ENCODE measurements at places on chromosomes 4 and X. TPM values are rescaled to one million over a fixed set of nuclear protein-coding genes. Genes with fewer than 3 reads are reported as not detected.

GRCh38 chr4:117700111-117700892 lies 334.0 kb upstream of the NDST3 start:
- H3K4me1 ChIP-seq: no peaks in the 10 kb centered on the region
- DNase-seq: no peak
- H3K4me3 ChIP-seq: no peak overlapping the region
- no peaks in the 10 kb centered on the region for H3K36me3 ChIP-seq
- no peaks in the 10 kb centered on the region for H3K27me3 ChIP-seq

The AGTR2 gene
- 0.13 TPM for total RNA-seq

The IGSF1 gene
- 2.0 TPM for total RNA-seq

DNA sequence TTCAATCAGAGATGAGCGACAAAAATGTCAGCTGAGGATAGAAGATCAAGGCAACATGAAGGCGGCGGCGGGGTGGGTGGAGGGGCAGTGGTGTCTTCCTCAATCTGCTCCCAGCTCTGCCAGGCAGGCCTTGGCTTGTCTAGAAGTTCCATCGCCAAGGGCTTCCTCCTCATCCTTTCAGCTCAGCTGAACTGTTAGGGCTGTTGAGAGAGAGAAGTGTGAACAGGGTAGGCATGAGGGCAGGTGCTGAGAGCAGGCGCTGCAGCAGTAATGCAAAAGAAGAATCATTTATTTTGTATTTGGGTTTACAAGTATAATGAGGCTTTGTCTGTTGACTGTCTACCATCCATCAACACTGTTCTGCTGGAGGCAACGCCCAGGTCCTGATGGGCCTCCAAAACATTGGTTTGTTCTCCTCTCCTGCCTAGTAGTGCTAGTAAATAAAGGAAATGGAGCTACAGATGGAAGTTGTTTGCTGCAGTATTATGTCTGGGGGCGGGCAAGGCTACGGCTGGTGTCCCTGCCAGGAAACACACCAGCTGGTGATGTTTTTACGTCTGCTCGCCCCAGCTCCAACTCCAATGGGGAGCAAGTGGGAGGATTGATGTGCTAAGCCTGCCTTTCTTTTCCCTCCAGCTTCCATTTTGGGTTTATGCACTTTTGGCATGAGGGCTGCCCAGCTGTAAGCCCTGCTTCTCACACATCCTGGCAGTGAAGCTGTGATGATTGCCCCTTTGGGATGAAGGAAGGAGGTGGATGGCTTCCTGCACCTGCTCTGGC lies 139.4 kb upstream of the BOD1L1 start:
- H3K4me1 ChIP-seq: no peaks in the 10 kb centered on the region
- no peaks in the 10 kb centered on the region for H3K27me3 ChIP-seq
- no peak overlapping the region for H3K27ac ChIP-seq
- no peaks in the 10 kb centered on the region for H3K36me3 ChIP-seq
- no peak overlapping the region for H3K4me3 ChIP-seq
- DNase-seq: no peak

The RASL11B gene
- total RNA-seq: 0.52 TPM

The IRF2 gene
- 16.1 TPM for total RNA-seq

DNA sequence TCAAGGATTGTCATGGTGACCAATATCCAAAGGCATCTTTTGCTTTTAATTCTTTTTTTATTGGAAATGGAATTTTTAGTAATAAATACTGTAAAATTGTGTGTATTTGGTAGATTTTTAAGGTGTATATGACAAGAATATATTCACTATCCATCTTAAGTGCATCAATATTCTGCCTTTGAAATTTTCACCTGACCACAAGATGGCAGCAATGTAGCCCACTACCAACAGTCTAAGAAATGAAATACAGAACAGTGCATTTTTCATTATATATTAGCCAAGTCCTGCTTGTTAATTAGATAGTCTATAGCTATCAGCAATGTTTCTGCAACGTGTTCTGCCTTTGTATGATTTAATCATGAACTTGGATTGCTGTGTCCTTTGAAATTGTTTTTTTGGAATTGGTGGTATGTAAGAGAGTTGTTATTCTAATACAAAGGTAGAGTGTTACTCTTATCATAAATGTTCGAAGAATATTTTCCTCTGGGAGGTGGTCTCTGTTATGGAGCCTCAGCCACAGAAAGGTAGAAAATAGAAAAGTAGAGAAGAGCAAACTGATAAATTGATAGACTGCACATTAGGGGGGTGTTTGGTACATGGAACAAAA lies 38.2 kb downstream of the HPGDS start:
- H3K36me3 ChIP-seq: no peaks in the 10 kb centered on the region
- no peak overlapping the region for H3K27ac ChIP-seq
- H3K4me3 ChIP-seq: no peak overlapping the region
- no peaks in the 10 kb centered on the region for H3K27me3 ChIP-seq
- H3K4me1 ChIP-seq: no peaks in the 10 kb centered on the region
- DNase-seq: no peak

GRCh38 chr4:15314974-15315373 lies 112.9 kb upstream of the C1QTNF7 start:
- no peak for DNase-seq
- no peak overlapping the region for H3K4me3 ChIP-seq
- H3K36me3 ChIP-seq: no peaks in the 10 kb centered on the region
- H3K27ac ChIP-seq: no peak overlapping the region
- H3K4me1 ChIP-seq: no peaks in the 10 kb centered on the region

The HTN1 gene
- total RNA-seq: not detected

The RTL3 gene
- total RNA-seq: not detected

- H3K27me3 ChIP-seq: no peaks in the 10 kb centered on the region
- peaks cover 7% of the 10 kb centered on the region for H3K4me1 ChIP-seq
- H3K27ac ChIP-seq: no peak overlapping the region
- no peak overlapping the region for H3K4me3 ChIP-seq
- H3K36me3 ChIP-seq: no peaks in the 10 kb centered on the region
These were observed 26.2 kb upstream of the TMPRSS11D start for GRCh38 chr4:67909905-67910584.

DNA sequence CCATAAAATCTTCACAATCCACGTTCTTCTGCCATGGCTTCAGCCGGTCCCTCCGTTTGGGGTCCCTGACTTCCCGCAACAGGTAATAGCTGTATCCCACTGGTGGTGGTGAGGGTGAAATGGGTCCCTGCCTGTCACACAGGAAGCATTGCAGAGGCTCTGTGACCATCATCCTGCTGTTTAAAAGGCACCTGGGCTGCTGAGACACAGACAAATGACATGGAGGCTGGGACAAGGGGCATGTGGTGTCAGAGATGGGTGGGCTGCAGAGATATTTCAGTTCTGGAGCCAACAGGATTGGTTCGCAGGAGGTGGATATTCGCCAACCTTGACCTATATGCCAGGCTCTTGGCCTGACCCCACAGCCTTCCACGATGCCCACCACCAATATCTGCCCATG lies 82.1 kb downstream of the JAKMIP1 start:
- no peaks in the 10 kb centered on the region for H3K27me3 ChIP-seq
- no peak overlapping the region for H3K27ac ChIP-seq
- no peaks in the 10 kb centered on the region for H3K36me3 ChIP-seq
- H3K4me3 ChIP-seq: no peak overlapping the region

DNA sequence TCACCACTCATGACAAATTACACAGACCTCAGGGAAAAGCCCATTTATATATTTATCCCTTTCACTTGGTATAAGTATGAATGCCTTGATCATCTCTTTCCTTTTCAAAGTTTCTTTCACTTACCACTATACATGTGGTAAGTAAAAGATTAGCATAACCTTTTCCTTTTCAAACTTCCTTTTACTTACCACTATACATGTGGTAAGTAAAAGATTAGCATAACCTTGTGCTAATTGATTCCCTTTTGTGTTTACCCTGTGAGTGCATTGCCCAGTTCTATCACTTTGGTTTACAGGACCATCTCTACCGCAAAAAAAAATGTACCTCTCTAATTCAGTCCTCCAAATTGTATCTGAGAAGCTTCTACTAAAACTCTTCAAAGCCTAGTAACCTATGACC lies 32.7 kb upstream of the TCEANC start:
- DNase-seq: no peak
- no peaks in the 10 kb centered on the region for H3K27me3 ChIP-seq
- no peaks in the 10 kb centered on the region for H3K36me3 ChIP-seq
- H3K4me3 ChIP-seq: no peak overlapping the region

DNA sequence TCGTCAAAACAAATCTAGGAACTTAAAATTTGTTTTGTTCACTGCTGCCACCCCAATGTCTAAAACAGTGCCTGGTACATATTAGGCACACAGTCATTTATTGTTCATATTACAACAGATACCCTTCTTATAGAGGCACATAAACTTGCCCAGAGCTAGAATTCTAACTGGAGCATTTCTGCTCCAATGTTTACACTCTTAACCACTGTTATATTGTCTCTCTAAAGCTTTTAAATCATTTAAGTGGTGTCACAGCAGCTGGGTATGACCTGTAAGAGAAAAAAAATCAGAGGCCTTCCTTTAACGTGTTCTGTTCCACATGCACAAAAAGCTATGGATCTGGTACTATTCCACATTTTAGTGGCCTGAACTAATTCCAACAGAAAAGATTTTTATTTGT lies 3.0 kb downstream of the UBE2D3 start:
- H3K36me3 ChIP-seq: no peaks in the 10 kb centered on the region
- H3K4me3 ChIP-seq: peak overlapping the region; percentile 72
- peaks cover 47% of the 10 kb centered on the region for H3K4me1 ChIP-seq
- H3K27ac ChIP-seq: no peak overlapping the region
- no peaks in the 10 kb centered on the region for H3K27me3 ChIP-seq

The HMGN5 gene
- total RNA-seq: 3.9 TPM

- no peaks in the 10 kb centered on the region for H3K27me3 ChIP-seq
- no peak for DNase-seq
- no peak overlapping the region for H3K4me3 ChIP-seq
- H3K4me1 ChIP-seq: no peaks in the 10 kb centered on the region
These were observed 238.6 kb downstream of the RAPGEF2 start for GRCh38 chr4:159341522-159341921.

GRCh38 chr4:112279025-112279881 lies 6.5 kb downstream of the TIFA start:
- no peaks in the 10 kb centered on the region for H3K36me3 ChIP-seq
- peaks cover 28% of the 10 kb centered on the region for H3K4me1 ChIP-seq
- DNase-seq: no peak
- H3K27me3 ChIP-seq: no peaks in the 10 kb centered on the region
- H3K4me3 ChIP-seq: no peak overlapping the region

The LNX1 gene
- 13.3 TPM for total RNA-seq

The IL1RAPL1 gene
- total RNA-seq: 0.05 TPM

- peak overlapping the region; percentile 91 for H3K4me3 ChIP-seq
- H3K27me3 ChIP-seq: no peaks in the 10 kb centered on the region
- no peaks in the 10 kb centered on the region for H3K4me1 ChIP-seq
- peak overlapping the region; percentile 90 for H3K27ac ChIP-seq
- DNase-seq: peak; percentile 82
These were observed 968 bp upstream of the NELFA start for GRCh38 chr4:2009651-2010233.

DNA sequence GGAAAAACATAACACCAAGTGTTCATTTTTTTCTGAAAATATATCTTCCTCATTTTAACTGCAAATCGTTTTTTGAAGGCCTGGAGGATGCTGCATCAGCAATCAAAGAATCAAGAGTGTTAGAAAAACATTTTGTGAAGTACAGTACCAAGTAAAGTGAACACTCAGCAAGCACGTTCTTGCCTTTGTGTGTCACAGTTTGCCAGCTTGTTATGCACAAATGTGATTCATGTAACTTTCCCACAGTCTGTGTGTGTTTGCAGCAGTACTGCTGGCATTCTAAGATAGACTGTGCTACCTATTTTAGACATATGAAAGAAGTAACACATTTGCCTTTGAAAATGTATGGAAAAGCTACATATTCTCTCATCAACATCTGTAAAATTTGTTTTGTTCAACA lies 1617.7 kb downstream of the RPA4 start:
- no peak overlapping the region for H3K4me3 ChIP-seq
- no peak overlapping the region for H3K27ac ChIP-seq
- H3K4me1 ChIP-seq: no peaks in the 10 kb centered on the region

GRCh38 chrX:25015486-25016360 lies at the start of gene ARX:
TSS of gene ARX (minus strand) at chrX:25015965. CDS start at chrX:25015737, 228 bp downstream.
- no peaks in the 10 kb centered on the region for H3K4me1 ChIP-seq
- no peaks in the 10 kb centered on the region for H3K36me3 ChIP-seq
- H3K4me3 ChIP-seq: no peak within 1 kb of the TSS
- H3K27me3 ChIP-seq: no peaks in the 10 kb centered on the region
- H3K27ac ChIP-seq: no peak within 1 kb of the TSS
- peak; percentile 42 for DNase-seq

The SLC25A14 gene
- 6.9 TPM for total RNA-seq

The RAB41 gene
- total RNA-seq: not detected

The FAM47A gene
- total RNA-seq: not detected

The HMX1 gene
- not detected for total RNA-seq

- peaks cover 3% of the 10 kb centered on the region for H3K27me3 ChIP-seq
- no peaks in the 10 kb centered on the region for H3K4me1 ChIP-seq
- no peak overlapping the region for H3K4me3 ChIP-seq
- DNase-seq: no peak
- no peaks in the 10 kb centered on the region for H3K36me3 ChIP-seq
- no peak overlapping the region for H3K27ac ChIP-seq
These were observed 808.9 kb downstream of the RPA4 start for GRCh38 chrX:97692575-97692974.

- H3K36me3 ChIP-seq: no peaks in the 10 kb centered on the region
- H3K4me3 ChIP-seq: no peak overlapping the region
- DNase-seq: no peak
- no peaks in the 10 kb centered on the region for H3K4me1 ChIP-seq
These were observed 264.3 kb downstream of the NPFFR2 start for GRCh38 chr4:72295966-72296557.

The LRIT3 gene
- total RNA-seq: 0.16 TPM

DNA sequence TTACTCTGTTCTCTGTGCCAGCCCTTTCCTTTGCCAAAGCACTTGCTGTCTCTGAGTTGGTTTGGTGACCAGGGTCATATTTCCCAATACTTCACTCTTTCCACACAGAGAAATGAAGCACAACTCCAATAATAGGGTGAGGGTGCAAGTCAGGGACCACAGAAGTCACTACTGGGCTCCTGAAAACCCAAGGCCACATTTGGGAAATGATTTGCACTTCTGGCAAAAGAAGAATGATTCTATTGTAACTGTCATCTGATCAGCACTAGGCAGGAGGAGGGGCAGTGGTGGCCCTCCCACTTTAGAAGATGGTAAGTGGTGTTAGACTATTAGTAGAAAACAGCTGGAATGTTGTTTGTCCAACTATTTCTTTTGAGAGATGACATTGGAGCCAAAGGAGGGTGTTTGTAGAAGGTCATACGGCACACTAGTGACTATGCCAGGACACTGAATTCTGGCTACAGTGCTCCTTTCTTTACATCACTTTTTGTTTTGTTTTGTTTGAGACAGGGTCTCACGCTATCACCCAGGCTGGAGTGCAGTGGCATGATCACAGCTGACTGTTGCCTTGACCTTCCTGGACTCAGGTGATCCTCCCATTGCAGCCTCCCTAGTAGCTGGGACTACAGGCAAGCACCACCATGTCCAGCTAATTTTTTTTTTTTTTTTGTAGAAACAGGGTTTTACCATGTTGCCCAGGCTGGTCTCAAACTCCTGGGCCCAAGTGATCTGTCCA lies 10.8 kb upstream of the HADH start:
- no peaks in the 10 kb centered on the region for H3K27me3 ChIP-seq
- no peaks in the 10 kb centered on the region for H3K4me1 ChIP-seq
- H3K27ac ChIP-seq: no peak overlapping the region
- no peaks in the 10 kb centered on the region for H3K36me3 ChIP-seq

Data from pancreas (tissue), 10 donors.